ENCODE measurements at places on chromosomes 2 and 18. TPM values are rescaled to one million over a fixed set of nuclear protein-coding genes. Genes with fewer than 3 reads are reported as not detected.

DNA sequence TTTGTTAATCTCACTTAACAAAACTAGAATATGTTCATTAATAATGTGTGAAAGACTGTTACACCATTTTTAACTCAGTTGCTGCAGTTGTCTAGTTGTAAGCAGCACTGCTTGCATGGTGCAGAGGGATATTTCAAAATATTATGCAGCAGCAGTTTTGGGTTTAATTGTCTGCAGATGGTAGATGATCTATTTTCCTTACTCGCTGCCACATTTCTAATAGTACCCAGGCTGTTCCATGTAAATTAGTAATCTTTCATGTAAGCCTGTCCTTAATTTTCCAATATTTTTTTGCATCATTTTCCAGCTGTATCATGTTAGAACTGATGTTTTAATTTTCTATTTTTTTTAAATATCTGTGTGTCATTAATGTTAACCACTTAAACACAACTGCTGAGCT, 488.1 kb upstream of the RAB12 start:
- H3K27me3 ChIP-seq: no peaks in the 10 kb centered on the region
- no peaks in the 10 kb centered on the region for H3K36me3 ChIP-seq
- H3K27ac ChIP-seq: no peak overlapping the region
- H3K4me1 ChIP-seq: no peaks in the 10 kb centered on the region

GRCh38 chr2:233857511-233858141, 3.3 kb upstream of the HJURP start:
- no peak overlapping the region for H3K4me3 ChIP-seq
- H3K36me3 ChIP-seq: peaks cover 8% of the 10 kb centered on the region
- no peaks in the 10 kb centered on the region for H3K27me3 ChIP-seq
- no peak overlapping the region for H3K27ac ChIP-seq
- DNase-seq: peak; percentile 64
- peaks cover 4% of the 10 kb centered on the region for H3K4me1 ChIP-seq

DNA sequence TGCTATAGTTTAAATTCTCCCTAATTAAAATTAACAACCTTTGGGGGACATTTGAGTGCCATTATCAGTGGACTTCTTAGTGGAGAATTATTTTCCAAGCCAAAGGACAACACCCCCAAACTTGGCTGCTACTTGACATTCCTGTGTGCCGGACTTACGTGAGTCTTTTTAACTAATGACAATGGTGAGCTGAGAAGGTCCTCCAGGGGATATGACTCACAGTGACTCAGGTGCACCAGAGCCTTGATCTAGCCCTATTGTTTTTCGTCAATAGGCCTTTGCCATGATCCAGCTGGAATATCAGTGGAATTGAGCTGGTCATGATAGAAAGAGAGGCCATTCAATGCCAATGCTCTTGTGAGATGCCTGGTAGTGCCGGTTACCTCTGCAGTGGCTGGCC, 118.1 kb upstream of the CXCR4 start:
- no peak overlapping the region for H3K4me3 ChIP-seq
- H3K27ac ChIP-seq: no peak overlapping the region
- H3K36me3 ChIP-seq: no peaks in the 10 kb centered on the region
- no peaks in the 10 kb centered on the region for H3K27me3 ChIP-seq
- no peak for DNase-seq

Gene COL4A4
- total RNA-seq: 0.92 TPM

Gene GPR148
- total RNA-seq: not detected

DNA sequence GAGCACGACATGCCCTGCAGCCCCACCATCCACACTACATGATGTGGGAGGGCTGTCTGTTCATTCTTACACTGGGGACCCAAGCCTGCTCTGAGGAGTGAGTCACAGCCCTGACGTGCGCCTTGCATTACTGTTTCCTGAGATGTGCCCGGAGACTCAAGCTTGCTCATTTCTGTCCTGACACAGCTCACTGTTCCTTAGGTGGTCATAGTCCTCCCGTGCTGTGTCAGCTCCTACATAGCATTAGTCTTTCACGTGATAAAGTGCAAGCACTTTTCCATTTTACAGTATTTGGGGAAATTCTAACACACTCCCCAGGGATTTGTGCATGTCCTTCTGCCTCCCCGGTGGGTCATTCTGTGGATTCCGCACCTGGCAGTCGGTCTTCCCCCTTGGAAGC, 46.2 kb upstream of the TRIM43B start:
- no peak for DNase-seq
- H3K4me3 ChIP-seq: no peak overlapping the region
- H3K27ac ChIP-seq: no peak overlapping the region

Gene CHRNA1
- not detected for total RNA-seq

GRCh38 chr18:51251625-51252024, 54.1 kb upstream of the MEX3C start:
- H3K4me3 ChIP-seq: no peak overlapping the region
- no peak for DNase-seq
- no peaks in the 10 kb centered on the region for H3K4me1 ChIP-seq
- H3K36me3 ChIP-seq: no peaks in the 10 kb centered on the region

Gene ARHGEF33
- 0.92 TPM for total RNA-seq

DNA sequence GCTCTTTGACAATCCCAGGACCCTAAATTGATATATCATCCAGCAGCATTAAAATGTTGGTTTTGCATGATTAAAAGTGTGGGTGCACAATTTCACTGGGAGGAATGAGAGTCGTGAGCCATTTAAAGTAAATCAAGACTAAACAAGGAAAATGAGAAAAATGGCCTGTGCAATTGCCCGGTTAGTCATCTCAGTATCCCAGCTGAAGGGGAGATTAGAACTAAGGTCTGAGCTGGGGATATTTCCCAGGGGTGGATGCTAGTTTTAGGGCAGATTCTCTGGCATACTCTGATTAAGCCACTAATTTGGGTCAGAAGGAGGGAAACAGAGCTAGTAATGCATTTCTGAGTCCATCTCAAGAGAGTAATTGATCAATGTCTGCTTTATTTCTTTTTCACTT, 177.2 kb downstream of the EN1 start:
- no peaks in the 10 kb centered on the region for H3K27me3 ChIP-seq
- no peak for DNase-seq
- no peak overlapping the region for H3K4me3 ChIP-seq
- no peaks in the 10 kb centered on the region for H3K4me1 ChIP-seq
- H3K27ac ChIP-seq: no peak overlapping the region

- no peak overlapping the region for H3K4me3 ChIP-seq
- no peaks in the 10 kb centered on the region for H3K4me1 ChIP-seq
- H3K27me3 ChIP-seq: no peaks in the 10 kb centered on the region
- H3K27ac ChIP-seq: no peak overlapping the region
Observed at GRCh38 chr2:179936654-179937053, 70.4 kb downstream of the CWC22 start.

DNA sequence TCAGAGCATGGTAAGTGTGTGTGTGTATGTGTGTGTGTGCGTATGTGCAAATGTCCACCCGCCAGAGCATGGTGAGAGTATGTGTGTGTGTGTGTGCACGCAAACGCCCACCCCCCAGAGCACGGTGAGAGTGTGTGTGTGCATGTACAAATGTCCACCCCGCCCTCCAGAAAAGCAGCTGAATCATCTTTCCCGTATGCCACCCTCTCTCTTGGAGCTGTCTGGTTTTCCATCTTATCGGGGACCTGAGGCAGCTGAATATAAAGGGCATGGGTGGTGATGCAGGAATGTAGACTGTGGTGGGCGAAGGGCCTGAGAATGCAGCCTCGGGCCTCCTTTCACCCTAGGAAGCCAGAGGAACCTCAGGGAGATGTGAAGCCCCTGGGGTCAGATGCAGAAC, 66.9 kb downstream of the COPS7B start:
- no peaks in the 10 kb centered on the region for H3K4me1 ChIP-seq
- H3K27me3 ChIP-seq: no peaks in the 10 kb centered on the region
- H3K36me3 ChIP-seq: no peaks in the 10 kb centered on the region

Gene GTF2A1L
- total RNA-seq: not detected

GRCh38 chr18:79413025-79413424, 17.3 kb downstream of the NFATC1 start:
- H3K4me3 ChIP-seq: no peak overlapping the region
- no peaks in the 10 kb centered on the region for H3K27me3 ChIP-seq
- H3K4me1 ChIP-seq: no peaks in the 10 kb centered on the region

DNA sequence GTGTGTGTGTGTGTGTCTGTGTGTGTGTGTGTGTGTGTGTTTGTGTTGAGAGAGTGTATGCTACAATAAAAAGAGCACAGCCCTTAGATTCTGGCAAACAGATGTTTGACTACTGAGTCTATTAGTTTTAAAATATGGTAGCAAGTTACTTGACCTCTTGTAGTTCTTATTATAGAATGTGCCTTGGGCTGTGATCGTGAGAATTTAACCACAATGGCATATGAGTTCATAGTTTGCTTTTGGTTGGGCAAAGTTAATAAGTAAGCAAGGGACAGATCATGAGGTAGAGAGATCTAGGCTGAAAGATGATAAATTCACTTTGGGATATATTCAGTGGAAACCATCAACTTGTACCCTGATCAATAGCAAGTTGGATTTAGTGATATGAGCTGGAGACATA, 334.3 kb upstream of the VWC2L start:
- H3K4me3 ChIP-seq: no peak overlapping the region
- H3K27me3 ChIP-seq: no peaks in the 10 kb centered on the region
- H3K27ac ChIP-seq: no peak overlapping the region
- no peaks in the 10 kb centered on the region for H3K4me1 ChIP-seq
- DNase-seq: no peak

Gene NAT8
- total RNA-seq: not detected

Gene CRYGC
- total RNA-seq: not detected

- no peaks in the 10 kb centered on the region for H3K27me3 ChIP-seq
- no peaks in the 10 kb centered on the region for H3K36me3 ChIP-seq
- peaks cover 2% of the 10 kb centered on the region for H3K4me1 ChIP-seq
- DNase-seq: no peak
Observed at GRCh38 chr2:166972002-166972401, 83.7 kb downstream of the XIRP2 start.

Gene CCBE1
- 0.46 TPM for total RNA-seq

GRCh38 chr18:45856531-45856930, 31.1 kb downstream of the SIGLEC15 start:
- H3K4me1 ChIP-seq: no peaks in the 10 kb centered on the region
- no peaks in the 10 kb centered on the region for H3K27me3 ChIP-seq
- H3K36me3 ChIP-seq: peaks cover 52% of the 10 kb centered on the region
- no peak overlapping the region for H3K4me3 ChIP-seq
- H3K27ac ChIP-seq: no peak overlapping the region

Gene MREG
- 21.8 TPM for total RNA-seq

- no peaks in the 10 kb centered on the region for H3K27me3 ChIP-seq
- no peak for DNase-seq
- H3K4me1 ChIP-seq: no peaks in the 10 kb centered on the region
Observed at GRCh38 chr2:172673056-172673683, 62.5 kb upstream of the RAPGEF4 start.

DNA sequence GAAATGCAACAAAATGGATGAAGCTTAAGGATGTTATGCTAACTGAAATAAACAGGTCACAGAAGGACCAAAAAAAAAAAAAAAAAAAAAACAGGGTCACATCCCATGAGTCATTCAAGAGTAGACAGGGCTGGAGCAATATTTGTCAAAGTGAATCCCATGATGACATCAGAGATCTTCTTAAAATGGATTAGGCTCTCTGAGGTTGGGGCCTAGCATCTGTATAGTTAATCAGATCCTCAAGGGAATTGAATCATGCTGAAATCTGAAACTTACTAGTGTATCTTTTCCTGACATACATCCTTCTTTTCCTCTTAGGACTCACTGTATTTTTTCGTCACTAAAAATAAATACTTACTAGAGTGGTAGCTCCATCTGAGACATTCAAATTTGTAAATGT, 380.6 kb upstream of the NXPH2 start:
- DNase-seq: no peak
- no peak overlapping the region for H3K27ac ChIP-seq
- H3K27me3 ChIP-seq: no peaks in the 10 kb centered on the region
- no peaks in the 10 kb centered on the region for H3K36me3 ChIP-seq
- no peak overlapping the region for H3K4me3 ChIP-seq

GRCh38 chr18:37272226-37272625, 293.4 kb downstream of the CELF4 start:
- H3K4me1 ChIP-seq: no peaks in the 10 kb centered on the region
- H3K36me3 ChIP-seq: no peaks in the 10 kb centered on the region
- H3K27ac ChIP-seq: no peak overlapping the region
- H3K27me3 ChIP-seq: no peaks in the 10 kb centered on the region
- no peak for DNase-seq

GRCh38 chr2:58731488-58731869, 490.4 kb upstream of the FANCL start:
- H3K4me1 ChIP-seq: no peaks in the 10 kb centered on the region
- H3K27ac ChIP-seq: no peak overlapping the region
- DNase-seq: no peak

- no peaks in the 10 kb centered on the region for H3K4me1 ChIP-seq
- H3K27me3 ChIP-seq: no peaks in the 10 kb centered on the region
- no peaks in the 10 kb centered on the region for H3K36me3 ChIP-seq
- H3K27ac ChIP-seq: no peak overlapping the region
- no peak overlapping the region for H3K4me3 ChIP-seq
Observed at GRCh38 chr18:44897411-44897810, 216.7 kb downstream of the SETBP1 start.

GRCh38 chr2:231388725-231389346, 6.7 kb upstream of the B3GNT7 start:
- peaks cover 7% of the 10 kb centered on the region for H3K36me3 ChIP-seq
- no peaks in the 10 kb centered on the region for H3K4me1 ChIP-seq
- no peaks in the 10 kb centered on the region for H3K27me3 ChIP-seq

DNA sequence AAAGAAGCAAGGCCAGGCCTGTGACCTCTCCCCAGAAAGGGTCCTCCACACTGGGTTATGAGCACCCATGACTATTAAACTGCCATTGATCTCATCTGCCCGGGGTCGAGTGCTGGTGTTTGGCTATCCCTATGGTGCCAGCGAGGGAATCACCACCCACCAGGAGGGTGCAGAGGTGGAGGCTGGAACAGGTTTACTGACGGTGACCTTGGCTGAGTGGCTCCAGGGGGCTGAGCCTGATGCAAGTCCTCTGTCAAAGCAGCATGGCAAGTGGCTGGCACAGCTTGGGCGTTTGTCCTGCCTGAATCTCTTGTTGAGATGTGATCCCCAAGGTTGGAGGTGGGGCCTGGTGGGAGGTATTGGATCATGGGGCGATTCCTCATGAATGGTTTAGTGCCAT, 196.4 kb upstream of the HDAC4 start:
- no peak overlapping the region for H3K4me3 ChIP-seq
- no peaks in the 10 kb centered on the region for H3K27me3 ChIP-seq
- H3K4me1 ChIP-seq: no peaks in the 10 kb centered on the region
- peak; percentile 14 for DNase-seq

GRCh38 chr2:238719641-238720040, 128.2 kb upstream of the TWIST2 start:
- no peak overlapping the region for H3K4me3 ChIP-seq
- H3K4me1 ChIP-seq: no peaks in the 10 kb centered on the region
- no peak overlapping the region for H3K27ac ChIP-seq
- H3K36me3 ChIP-seq: peaks cover 4% of the 10 kb centered on the region
- DNase-seq: no peak
- no peaks in the 10 kb centered on the region for H3K27me3 ChIP-seq

Gene CPLX4
- not detected for total RNA-seq

DNA sequence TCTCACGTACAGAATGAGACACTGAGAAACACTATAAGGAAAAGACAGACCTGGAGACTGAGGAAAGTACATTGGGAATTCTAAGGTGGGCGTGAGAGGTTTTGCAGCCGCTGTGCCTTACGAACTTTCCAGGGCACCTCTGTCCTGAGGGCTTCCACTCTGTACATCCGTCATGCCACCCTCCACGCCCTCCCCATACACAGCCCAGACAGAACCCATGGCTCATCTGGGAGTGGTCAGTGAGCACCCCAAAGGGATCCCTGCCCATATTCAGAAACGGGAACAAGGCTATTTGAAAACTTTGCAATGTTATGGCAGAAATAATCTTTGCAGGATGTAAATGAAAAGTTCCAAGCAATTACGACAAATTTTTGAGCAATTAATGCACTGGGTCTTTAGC, 95.4 kb upstream of the ZNF532 start:
- DNase-seq: no peak
- no peak overlapping the region for H3K4me3 ChIP-seq
- H3K36me3 ChIP-seq: no peaks in the 10 kb centered on the region
- H3K27me3 ChIP-seq: no peaks in the 10 kb centered on the region
- no peak overlapping the region for H3K27ac ChIP-seq

Gene FSHR
- not detected for total RNA-seq

Data from H9 (cell line).